Upper lobe of left lung (tissue), 6 donors: ENCODE measurements at places on chromosomes 11 and 22. TPM values are rescaled to one million over a fixed set of nuclear protein-coding genes. Genes with fewer than 3 reads are reported as not detected.
A peak's percentile ranks its signal among the peaks of the same experiment; 100 is the strongest.

DNA sequence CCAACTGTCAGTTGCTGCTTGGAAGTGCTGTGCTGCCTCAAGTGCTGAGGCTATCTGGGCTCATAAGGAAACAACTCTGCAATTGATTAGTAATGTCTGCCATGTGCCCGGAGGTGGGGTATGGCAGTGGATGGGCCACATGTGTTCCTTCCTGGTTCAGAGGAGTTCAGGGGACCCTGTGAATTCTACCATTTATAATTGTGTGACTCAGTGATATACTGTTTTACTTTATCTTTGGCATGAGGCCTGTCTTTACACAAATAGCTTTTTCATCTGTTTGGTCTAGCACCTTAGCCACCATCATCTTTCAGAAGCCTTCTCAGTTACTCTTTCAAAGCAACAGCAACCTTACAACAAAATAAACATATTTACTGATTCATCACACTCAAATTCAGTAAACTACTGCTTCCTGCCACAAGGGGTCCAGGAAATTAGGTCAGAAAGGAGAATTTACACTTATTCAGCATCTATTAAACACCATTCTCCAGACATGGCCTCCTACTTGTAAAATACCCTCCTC, 20.9 kb downstream of the DKK3 start:
- no peaks in the 10 kb centered on the region for H3K27me3 ChIP-seq
- no peaks in the 10 kb centered on the region for H3K36me3 ChIP-seq
- DNase-seq: no peak
- H3K27ac ChIP-seq: peak overlapping the region; percentile 71

DNA sequence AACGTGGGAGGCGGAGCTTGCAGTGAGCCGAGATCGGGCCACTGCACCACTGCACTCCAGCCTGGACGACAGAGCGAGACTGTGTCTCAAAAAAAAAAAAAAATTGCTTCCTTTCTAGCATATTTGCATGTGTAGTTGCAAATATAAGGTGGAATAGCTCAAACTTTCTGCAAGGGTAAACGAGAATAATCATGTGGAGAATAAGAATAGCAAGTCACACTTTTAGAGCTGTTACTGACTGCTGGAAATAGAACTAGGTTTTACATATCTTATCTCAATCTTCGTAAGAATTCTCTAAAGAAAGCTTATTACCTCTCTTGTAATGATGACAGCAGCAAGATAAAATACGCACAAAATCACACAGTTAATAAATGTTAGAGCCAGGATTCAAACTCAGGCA, 1.6 kb downstream of the L3MBTL2 start:
- peaks cover 11% of the 10 kb centered on the region for H3K4me1 ChIP-seq
- no peak overlapping the region for H3K4me3 ChIP-seq
- no peaks in the 10 kb centered on the region for H3K27me3 ChIP-seq

The TTLL1 gene
- 5.2 TPM for total RNA-seq

DNA sequence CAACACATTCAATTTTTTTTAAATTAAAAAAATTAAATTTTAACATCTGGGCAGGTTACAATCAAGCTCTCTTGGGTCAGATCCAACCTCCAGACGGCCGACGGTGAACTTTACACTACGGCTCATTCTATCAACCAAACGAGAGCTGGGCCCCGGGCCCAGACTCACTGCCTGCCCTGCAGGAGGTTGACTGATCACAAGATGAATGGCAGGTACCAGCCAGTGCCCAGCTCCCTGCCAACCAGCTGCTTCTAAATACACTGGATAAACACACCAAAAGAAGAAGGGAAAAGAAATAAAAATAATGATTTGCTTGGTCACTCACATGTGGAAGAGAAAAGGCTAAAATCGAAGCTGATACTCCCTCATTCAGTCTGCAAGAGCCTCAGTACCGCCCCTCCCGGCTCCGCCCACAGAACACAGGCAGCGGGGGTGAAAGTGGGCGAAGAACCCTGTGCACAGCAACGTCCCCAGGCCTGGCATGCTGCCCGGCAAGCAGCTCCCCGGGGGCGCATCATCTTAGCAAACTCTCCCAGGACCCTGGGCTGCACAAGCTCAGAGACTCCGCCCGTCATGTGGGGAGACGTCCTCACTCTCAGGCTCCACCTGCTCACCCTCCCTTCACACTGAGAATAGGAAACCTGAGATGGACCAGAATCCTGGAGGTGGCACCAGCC, 303.4 kb downstream of the SHANK2 start:
- H3K27ac ChIP-seq: no peak overlapping the region
- no peak for DNase-seq
- no peaks in the 10 kb centered on the region for H3K36me3 ChIP-seq
- no peaks in the 10 kb centered on the region for H3K4me1 ChIP-seq

- no peak overlapping the region for H3K4me3 ChIP-seq
- no peaks in the 10 kb centered on the region for H3K36me3 ChIP-seq
- DNase-seq: no peak
- H3K27me3 ChIP-seq: no peaks in the 10 kb centered on the region
Observed at GRCh38 chr22:29870574-29870973, 12.4 kb upstream of the MTMR3 start.

DNA sequence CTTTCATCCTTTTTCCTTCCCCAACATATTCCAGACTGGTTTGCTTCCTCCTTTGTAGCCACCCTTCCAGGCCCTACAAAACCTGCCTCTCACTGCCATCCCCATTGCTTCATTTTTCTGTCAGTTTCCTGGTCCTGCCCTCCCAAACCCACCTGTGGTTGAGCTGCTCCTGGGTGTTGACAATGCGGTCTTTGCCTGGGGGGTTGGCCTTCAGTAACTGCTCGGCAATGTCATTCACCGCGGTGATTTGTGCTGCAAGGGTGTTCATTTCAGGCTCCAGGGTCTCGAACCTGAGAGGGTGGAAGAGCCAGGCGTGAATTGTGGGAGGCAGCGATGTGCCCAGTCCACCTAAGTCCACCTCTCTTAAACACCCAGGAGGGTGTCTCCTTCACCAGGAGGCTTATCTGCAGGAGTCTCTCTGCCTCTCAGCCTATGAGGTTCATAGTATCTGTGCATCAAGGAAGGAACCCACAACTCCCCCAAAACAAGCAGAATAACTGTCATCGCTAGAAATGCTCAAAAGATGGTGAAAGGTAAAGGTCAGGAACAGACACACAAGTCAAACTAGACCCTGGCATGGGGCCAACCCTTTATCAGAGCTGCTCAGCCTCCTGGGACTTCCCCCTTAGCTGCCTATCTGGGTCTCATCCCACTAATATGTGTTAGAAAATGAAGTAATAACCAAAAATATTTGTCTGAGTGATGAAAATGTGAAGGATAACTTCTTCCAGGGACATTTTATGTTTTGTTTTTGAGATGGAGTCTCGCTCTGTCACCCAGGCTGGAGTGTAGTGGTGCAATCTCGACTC, 23.9 kb upstream of the RBM4B start:
- DNase-seq: no peak
- no peaks in the 10 kb centered on the region for H3K36me3 ChIP-seq
- H3K4me3 ChIP-seq: no peak overlapping the region

The RAB36 gene
- total RNA-seq: 8.4 TPM

GRCh38 chr11:12141283-12141682, 30.9 kb downstream of the MICAL2 start:
- H3K4me1 ChIP-seq: peaks cover 34% of the 10 kb centered on the region
- DNase-seq: no peak
- peak overlapping the region; percentile 23 for H3K27ac ChIP-seq
- H3K36me3 ChIP-seq: no peaks in the 10 kb centered on the region
- no peaks in the 10 kb centered on the region for H3K27me3 ChIP-seq

- H3K4me1 ChIP-seq: peaks cover 23% of the 10 kb centered on the region
- no peak overlapping the region for H3K4me3 ChIP-seq
- no peaks in the 10 kb centered on the region for H3K36me3 ChIP-seq
Observed at GRCh38 chr11:104705490-104706190, 192.6 kb downstream of the CASP12 start.
